ENCODE measurements at places on chromosomes 4 and X. TPM values are rescaled to one million over a fixed set of nuclear protein-coding genes. Genes with fewer than 3 reads are reported as not detected.

GRCh38 chr4:47913330-47913729 lies 1.1 kb downstream of the NFXL1 start:
- DNase-seq: peak; percentile 9

DNA sequence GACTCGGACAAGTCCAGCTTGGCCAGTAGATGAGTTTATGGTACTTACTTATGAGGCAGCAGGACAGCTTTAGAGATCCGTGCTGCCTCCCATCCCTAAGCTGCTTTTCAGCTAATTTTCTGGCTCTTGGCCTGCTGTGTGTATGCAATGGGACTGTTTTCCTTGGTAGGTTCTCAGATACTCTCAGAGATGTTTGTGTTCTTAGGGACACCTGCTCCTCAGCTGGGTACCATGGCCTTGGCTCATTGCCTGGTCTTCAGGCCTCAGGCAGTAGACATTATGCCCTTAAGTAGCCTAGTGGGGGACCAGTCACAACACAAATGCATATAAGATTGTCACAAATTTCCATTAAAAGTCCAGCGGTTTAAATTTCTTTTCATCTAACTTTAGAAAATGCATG lies 688.0 kb downstream of the PCDH7 start:
- no peak for DNase-seq

- no peak for DNase-seq
Observed at GRCh38 chr4:185840201-185840600, 28.2 kb upstream of the SORBS2 start.

GRCh38 chr4:100633269-100633668 lies 115.4 kb upstream of the EMCN start:
- no peak for DNase-seq

DNA sequence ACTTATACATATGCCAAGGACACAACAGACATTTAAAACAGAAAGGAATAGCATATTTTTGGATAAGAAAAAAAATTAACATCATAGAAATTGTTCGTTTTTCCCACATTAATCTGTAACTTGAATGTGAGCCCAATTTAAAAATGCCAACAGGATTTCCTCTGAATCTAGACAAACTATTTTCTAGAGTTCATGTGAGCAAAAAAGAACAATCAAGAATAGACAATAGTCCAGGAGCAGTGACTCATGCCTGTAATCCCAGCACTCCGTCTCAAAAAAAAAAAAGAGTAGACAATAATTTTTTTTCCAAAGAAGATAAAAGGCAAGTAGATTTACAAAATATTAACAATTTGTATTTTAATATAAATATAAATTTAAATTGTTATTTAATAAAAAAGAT lies 73.7 kb upstream of the DUSP21 start:
- no peak for DNase-seq

DNA sequence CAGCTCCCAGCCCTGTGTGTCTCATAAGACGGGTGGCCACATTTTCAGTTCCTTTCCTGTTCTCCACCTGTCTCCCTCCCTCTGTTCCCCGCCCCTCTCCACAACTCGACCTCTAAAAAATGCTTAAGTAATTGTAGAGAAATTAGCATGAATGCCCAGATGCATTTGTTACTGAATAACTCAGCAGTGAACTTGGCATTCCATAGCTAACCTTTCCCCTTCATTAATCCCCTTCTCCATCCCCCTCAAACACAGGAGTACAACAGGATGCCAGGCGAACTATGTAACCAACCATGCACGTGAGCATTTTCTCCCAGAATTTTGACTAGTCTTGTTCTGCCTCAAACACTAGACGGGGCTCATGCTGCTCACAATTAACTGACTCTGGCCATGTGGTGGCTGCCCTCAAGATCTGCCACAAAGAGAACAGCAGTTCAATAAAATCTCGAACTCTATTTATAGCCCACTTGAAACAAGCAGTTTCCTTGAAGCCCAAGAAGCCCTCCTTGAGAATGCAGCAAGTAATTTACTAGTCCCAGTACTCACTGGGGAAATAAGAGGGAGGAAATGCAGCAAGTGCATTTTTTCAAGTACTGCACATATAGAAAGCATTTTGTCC lies 351.2 kb downstream of the ARHGAP24 start:
- peak; percentile 80 for DNase-seq

DNA sequence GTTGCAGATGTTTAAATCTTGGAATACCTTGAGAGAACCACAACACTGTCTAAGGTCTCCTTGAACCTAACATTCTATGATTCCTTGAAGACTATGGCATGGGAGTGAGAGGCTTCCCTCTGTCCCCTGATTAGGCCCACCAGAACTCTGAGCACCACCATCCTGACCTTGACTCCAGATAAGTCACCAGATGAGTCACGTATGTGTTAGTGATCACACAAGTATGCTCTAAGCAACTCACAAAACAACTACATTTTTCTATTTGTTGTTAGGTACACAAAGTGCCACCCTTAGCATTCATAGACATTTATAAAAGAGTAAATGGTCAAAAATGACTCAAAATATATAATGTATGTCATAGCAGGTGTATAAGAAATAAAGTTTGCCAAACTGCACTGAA lies 252.9 kb upstream of the CXXC4 start:
- no peak for DNase-seq

GRCh38 chrX:30343206-30343605 lies 34.0 kb upstream of the NR0B1 start:
- no peak for DNase-seq

- DNase-seq: no peak
Observed at GRCh38 chrX:41419082-41419481, 28.1 kb upstream of the NYX start.

DNA sequence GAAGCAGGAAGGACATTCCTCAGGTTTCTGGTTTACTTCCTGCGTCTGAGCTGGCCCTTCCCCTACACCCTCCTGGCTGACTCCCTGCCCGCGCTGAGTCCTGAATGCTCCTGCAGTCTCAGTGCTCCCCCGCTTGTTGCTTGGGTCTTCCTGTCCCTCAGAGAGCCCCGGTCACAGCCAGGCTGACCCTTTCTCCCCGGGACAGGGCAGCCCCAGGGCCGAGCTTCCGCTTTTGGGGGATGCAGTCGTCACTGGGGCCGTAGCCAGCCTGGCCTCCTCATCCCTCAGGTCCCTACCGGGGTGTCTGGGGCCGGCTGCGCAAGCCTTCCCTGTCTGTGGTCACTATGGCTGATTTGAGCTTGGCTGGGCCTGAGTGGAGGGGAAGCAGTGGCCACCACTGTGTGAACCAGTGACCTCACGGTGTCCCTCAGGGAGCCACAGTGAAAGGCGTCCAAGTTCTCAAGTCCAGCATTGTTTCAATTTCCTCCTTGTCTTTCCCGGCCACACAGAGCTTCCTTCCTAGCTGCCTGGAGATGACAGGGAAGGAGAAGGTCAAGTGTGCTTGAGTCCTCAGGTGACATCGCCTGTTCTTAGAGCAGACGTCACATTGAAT lies 34.1 kb upstream of the ASMTL start:
- DNase-seq: no peak

DNA sequence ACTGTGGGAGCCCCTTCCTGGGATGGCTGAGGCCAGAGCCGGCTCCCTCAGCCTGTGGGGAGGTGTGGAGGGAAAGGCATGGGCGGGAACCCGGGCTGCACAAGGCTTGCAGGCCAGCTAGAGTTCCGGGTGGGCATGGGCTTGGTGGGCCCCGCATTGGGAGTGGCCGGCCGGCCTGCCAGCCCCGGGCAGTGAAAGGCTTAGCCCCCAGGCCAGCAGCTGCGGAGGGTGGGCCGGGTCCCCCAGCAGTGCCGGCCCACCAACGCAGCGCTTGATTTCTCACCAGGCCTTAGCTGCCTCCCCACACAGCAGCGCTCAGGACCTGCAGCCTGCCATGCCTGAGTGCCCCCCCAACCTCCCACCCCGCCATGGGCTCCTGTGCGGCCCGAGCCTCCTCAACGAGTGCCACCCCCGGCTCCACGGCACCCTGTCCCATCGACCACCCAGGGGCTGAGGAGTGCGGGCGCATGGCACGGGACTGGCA lies 78.0 kb downstream of the COX7B2 start:
- DNase-seq: no peak

DNA sequence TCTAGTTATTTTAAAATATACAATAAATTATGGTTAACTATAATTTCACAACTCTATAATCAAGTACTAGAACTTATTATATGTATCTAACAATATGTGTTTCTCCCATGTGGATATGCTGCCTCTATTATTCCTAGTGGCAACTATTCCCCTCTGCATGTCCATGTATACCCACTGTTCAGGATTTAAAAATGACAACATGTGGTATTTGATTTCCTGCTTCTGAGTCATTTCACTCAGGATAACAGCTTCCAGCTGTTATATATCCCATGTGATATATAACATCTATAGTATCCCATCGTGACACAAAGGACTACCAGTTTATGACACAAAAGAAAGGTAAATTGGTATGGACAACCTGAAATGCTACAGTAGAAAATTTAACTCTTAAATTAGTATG lies 167.4 kb upstream of the TACR3 start:
- no peak for DNase-seq

GRCh38 chr4:17204908-17205307 lies 306.5 kb upstream of the LDB2 start:
- DNase-seq: no peak

DNA sequence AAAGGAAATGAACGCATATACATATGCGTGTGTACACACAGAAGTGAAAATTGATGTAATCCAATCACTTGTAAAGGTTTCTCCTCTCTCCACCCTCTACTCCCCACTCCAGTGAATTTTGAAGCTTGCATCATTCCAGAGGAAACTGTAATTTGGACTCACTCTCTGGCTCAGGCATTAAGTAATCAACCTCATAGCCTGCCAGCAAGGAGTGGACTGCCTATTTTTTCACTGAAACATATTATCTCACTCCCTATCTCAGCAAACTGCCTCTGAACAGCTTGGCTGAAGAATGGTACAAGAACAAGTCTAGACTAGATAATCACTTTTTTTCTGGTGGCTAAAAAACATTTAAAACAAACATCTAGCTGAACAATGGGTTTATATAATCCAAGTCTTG lies 124.2 kb downstream of the C4orf51 start:
- DNase-seq: no peak

GRCh38 chr4:171432536-171432935 lies 380.7 kb upstream of the GALNTL6 start:
- no peak for DNase-seq

The SLC9B1 gene
- polyA plus RNA-seq: 4.8 TPM

The FGF2 gene
- polyA plus RNA-seq: 8.1 TPM

The SASH3 gene
- polyA plus RNA-seq: 2.0 TPM

The SUPT20HL2 gene
- polyA plus RNA-seq: not detected

The HPSE gene
- 1.3 TPM for polyA plus RNA-seq

The SLC2A9 gene
- polyA plus RNA-seq: 8.4 TPM
